ENCODE measurements at places on chromosomes 12 and 14.

DNA sequence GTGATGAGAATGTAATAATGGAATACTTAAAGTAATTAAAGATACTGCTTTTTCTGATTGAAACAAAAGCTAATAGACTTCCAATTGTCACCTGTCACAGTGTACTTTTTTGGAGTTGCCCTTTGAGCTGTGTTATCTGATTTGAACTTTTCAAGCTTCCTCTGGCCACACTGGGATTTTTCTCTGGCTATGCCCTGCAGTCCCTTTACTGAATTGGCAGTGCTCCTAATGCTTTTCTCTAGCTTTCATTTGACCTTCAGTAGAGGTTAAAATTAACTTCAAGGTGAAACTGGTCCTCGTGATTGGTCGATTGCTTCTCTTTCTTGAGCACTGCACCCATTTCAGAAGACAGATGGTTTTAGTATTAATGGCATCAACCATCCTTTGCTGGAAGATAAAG lies 89.2 kb downstream of the CRADD start:
- DNase-seq = no peak

- peak; percentile 46 for DNase-seq
These were observed 35.7 kb downstream of the SSH1 start for GRCh38 chr12:108821407-108822397.

- DNase-seq = no peak
These were observed 5.3 kb downstream of the NGB start for GRCh38 chr14:77265561-77266335.

DNA sequence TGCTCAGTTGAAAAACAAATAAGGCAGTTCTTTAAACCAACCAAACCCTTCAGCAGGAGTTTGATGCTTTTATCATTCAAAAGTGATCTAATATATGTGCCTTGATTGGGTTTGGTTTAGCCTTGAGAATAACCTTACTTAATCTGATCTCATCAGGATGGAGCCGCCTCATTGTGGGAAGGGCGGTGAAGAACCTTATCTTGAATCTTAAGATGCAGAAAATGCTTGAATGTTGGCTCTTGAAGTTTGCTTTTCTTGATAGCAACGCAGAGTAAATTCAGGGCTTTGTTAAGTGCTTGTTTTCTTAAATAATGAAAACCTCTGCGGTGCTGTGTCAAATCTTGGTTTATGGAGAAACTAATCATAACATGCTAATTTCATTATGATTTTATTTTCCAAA lies 138.2 kb downstream of the MON2 start:
- DNase-seq = peak; percentile 54

DNA sequence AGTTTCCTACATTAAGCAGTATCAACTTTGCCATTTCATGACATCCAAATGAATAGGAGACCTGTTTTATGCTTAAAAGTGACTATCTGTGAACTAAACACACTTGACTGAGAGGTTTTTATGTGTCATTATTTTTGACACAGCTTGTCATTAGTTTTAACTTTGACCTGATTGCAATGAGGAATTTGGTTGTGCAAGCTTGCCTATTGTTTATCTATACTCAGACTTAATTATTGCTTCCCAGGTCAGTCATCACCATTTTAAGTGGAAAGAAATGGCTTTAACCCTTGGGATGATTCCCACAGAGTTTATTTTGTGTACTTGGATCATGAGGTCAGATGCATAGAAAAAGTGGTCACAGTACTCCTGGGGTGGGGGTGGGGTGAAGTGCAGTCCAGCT lies 171.0 kb upstream of the PRICKLE1 start:
- DNase-seq = no peak

GRCh38 chr14:28926122-28926521 lies 159.5 kb downstream of the FOXG1 start:
- DNase-seq = no peak

DNA sequence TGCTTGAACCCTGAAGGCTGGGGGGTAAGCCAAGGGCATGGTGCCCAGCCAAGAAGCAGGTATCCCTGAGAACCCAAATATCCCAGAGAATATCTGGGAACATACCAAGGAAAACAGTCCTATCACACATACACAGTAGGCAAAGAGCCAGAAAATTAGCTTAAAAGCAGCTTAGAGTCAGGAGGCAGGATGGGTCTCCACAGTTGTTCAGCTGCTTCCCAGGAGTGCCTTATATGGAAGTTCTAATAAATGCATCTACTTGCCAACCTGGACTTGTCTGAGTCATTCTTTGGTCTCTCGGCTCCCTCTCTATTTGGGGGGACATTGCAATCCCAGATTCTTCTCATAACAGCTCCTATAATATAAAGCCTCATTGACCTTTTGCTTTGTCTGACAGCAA lies 9.0 kb upstream of the GPR135 start:
- peak; percentile 88 for DNase-seq

DNA sequence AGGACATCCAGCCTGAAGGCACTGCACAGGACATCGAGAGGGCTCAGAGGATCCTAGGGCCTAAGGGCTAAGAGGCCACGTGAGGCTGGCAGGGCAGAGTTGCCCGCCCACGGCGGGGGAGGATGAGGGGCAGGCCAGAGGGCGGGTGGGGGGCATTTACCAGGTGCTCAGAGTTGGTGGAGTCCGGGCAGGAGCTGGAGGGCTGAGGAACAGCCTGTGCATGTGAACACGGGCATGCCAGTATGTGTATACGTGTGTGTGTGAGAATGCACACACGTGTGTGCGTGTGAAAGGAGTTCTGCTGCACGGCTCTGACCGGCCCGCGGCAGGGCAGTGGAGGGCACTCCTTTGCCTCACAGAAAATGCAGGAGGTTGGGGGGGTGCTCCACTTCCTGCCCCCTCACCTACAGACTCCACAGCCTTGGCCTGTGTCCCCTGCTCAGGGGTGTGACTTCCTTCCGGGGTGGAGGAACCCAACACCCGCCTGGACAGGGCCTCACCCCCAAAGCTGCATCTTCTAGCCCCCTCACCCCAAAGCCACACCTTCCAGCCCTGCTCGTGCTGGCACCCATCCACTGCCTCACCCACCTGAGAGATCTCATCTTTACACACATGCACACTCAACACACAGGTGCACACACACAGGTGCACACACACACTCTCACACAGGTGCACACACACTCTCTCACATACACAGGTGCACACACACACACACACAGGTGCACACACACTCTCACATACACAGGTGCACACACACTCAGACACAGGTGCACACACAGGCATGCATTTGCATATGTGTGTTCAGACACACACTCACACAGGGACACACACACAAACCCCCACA lies 11.8 kb upstream of the GPR132 start:
- DNase-seq = no peak

DNA sequence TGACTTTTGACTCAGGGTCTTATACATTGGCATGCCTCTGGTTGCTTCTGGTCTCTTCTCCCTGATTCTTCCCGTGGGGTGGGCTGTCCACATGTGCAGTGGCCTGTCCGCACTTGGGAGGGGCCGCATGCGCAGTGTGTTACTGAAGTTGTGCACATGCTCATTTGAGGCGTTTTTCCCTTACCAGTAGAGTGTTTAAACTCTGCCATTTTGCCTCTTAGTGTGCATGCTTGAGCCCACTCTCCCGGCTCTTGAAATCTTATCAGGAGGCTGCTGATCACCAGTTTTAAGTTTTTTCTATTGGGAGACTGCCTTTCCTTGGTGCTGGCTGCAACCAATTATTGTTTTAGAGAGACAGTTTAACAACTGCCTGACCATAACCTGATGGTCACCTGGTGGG lies 32.1 kb upstream of the HECTD1 start:
- DNase-seq = no peak

DNA sequence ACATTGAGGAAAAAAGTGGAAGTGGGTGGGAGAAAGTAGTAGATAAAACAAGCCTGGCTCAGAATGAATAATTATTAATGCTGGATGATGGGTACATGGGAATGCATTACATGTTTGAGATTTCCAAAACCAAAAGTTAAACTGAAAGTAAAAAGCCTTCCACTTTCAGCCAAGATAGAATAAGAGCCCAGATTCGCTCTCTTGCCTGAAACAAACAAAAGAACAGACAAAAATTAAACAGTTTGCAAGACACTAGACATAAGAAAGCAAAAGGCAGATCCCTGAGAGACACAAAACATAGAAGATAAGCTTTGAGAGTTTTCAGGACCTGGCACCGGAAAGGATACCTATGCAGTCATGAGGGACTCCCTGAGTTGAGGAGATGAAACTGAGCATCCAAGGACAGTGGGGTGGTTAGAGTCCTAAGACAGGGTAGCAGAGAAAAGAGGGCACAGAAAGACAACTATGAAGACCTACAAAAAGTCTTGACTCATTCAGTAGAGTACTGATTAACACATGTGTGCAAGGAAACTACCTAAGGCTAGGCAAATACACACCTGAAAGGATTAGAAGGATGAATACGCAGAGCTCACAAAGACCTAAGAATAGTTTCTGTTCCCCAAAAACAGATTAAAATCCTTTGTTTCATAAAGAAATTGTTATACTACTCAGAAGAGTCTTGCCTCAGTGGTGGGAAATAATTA lies 54.1 kb downstream of the CEP83 start:
- DNase-seq = no peak

- DNase-seq = no peak
These were observed 3.8 kb upstream of the MYH6 start for GRCh38 chr14:23411563-23412525.

DNA sequence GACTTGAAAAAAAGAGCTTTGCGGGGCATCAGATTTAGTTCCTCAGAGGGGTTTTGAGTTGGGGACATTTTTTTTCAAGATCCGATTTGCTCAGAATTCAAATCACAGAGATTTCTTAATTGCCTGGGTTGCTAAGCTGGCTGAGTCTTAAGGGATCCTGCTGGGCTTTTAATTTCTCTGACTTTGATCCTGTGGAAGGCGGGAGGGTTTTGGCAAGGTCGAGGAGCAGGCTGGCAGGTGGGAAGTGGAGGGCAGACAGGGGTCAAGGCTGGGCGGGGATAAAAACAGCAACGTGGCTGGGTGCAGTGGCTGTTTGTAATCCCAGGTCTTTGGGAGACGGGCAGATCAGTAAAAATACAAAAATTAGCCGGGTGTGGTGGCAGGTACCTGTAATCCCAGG lies 33.5 kb upstream of the CCDC63 start:
- no peak for DNase-seq

DNA sequence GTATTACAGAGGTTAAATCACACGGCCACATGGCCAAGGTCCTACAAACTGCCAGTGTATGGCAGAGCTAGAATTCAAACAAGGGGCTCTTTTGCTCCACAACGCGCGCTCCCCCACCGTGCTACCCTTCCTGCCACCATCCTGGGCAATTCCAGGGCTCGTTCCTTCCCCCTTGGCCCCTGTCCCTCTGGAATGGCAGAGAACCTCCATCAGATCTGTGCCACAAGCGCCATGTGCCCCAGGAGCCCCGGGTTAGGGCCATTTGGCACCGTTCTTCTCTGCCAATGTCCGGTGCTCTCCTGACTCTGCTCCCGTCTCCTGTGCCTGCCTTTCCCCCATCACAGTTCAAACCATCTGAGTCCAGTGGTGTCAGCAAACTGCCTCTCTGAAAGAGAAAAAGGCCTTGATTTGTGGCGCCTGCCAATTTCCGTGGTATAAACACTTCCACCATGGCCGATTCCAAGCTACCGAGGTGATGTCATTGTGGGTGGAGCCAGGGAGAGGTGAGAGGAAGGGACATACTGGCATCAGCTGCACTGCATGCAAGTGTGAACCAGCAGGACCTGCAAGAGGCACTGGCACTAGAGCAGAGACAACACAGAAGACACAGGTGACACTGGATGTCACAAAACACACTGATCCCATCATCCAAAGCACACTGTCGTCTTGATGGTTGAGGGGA lies 163.1 kb downstream of the CALM1 start:
- DNase-seq = no peak

GRCh38 chr14:94481468-94482131 lies 5.6 kb upstream of the SERPINA9 start:
- peak; percentile 47 for DNase-seq

GRCh38 chr12:114687802-114688201 lies 3.8 kb upstream of the TBX3 start:
- no peak for DNase-seq

- no peak for DNase-seq
These were observed 7.5 kb downstream of the TBK1 start for GRCh38 chr12:64459394-64459891.

DNA sequence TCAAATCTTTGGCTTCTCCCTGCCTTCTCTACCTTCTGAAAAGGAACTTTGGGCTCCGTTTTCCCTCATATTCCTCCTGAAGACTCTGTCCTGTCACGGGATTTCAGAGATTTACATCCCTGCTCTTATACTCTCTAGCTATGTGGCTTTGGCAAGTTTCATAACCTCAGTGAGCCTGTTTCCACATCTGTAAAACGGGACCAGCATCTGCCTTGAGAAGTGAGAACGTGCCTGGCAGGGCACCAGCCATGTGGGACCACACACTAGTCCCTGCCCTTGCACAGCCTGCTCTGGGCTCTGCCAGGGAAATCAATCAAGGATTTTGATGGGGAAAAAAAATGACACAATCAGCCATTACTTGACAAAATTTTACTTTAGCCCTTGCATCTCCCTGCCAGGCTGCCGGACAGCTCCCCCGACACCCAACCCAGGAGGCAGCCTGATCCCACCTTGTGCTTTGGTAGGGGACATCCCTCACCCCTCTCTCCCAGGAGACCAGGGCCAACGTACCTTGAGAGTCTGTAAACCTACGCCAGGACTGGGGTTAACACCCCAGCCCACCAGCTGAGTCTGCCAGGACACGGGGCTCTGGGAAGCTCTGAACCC lies 8.5 kb downstream of the PHETA1 start:
- no peak for DNase-seq

DNA sequence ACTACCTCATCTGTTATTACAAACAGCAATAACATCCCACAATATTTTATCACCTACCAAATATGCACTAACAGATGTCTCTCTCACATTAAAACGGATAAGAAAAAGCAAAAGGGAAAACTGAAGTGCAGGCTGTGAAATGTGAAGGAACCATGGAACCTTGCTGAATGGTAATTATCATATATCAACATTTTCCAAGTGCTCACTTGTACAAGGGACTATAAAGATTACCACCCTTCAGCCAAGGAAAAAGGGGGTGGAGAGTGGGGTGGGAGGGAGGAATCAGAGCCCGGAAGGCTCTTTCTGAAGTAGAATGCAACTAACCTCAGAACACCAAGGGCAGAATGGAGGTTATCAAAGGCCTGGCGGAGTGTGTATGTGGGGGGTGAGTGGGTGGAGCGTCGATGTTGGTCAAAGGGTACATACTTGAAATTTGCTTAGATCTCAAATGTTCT lies 1.2 kb downstream of the SNX6 start:
- peak; percentile 10 for DNase-seq

DNA sequence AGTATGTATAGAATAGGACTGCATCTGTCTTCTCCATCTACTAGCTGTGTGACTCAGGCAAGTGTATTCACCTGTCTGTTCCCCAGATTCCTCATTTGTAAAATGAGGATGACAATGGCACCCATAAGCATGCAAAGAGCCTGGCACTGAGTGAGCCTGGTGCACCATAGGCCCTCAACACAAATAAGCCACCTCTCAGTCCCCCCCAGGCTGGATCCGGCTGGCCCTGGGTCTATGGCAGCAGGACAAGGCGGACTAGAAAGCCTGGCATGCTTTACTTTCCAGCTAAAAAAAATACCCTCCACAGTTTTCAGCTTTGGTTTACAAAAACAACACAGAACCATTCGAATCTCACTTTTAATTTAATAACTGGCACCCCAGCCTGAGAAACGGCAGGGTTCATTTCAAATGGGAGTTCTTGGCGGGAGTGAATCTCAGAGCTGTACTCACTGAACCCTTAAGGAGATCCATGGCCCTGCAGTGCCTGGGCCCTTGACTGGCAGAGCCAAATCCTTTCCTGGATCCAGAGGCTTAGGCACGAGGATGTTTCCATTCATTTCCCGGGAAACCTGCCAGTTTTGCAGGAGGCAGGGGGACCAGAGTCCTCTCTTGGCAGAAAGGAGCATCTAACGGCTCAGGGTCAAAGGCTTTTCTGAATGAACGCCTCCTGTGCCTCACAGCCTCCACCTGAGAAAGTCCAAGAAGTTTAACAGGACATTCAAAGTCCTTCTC lies 17.7 kb downstream of the SYNE3 start:
- no peak for DNase-seq
